Activated T-cell treated with anti-CD3 and anti-CD28 coated beads, Interleukin-2, amount 50 U/mL, for 24 hours (primary cell): ENCODE measurements at places on chromosomes 12 and 14.

DNA sequence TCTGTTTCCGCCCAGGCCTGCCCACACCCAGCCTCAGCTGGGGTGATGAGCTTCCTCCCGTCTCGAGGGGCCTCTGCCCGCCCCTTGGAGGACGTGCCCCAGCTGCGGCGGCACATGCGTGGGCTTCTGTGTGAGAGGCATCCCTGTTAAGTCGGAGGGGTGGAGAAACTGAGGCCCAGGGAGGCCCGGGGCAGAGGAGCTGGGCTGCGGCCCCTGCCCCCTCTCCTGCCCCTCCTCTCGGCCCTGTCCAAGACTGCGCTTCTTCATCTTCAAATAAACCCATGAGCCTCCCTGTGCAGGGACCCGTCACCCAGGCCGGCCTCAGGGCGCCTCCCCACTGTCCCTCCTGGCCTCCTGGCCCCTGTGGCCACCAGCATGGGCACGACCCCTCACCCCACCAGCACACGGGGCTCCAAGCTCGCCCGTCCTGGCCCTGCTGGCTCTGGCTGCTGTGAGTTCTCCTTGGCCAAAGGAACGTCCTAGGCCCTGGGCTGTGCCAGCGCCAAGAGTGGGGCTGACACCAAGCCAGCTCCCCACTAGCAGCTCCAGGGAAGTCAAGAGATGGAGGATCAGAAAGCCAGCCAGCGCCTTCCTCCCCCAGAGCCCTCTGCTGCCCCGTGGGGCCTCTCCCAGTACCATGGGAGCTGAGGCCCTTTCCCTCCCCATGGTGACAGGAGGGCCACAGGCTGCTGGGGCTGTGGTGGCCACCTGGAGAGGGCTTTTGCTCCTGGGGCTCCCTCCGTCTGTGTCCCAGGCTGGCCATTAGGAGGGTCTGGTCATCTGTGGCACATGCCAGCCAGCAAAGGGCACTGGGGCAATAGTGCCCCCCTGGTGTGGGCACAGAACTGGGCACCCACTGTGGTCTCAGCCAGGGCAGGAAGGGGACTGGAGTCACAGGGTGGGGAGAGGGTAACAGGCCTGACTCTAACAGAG, 180.4 kb downstream of the KIF26A start:
- H3K27ac ChIP-seq: no peak overlapping the region
- H3K36me3 ChIP-seq: no peaks in the 10 kb centered on the region
- peaks cover 1% of the 10 kb centered on the region for H3K4me1 ChIP-seq
- H3K4me3 ChIP-seq: no peak overlapping the region
- DNase-seq: peak; percentile 18

- peaks cover 93% of the 10 kb centered on the region for H3K4me1 ChIP-seq
- H3K36me3 ChIP-seq: peaks cover 2% of the 10 kb centered on the region
- H3K27me3 ChIP-seq: no peaks in the 10 kb centered on the region
These were observed 6.5 kb downstream of the CTDSP2 start for GRCh38 chr12:57839996-57840395.

DNA sequence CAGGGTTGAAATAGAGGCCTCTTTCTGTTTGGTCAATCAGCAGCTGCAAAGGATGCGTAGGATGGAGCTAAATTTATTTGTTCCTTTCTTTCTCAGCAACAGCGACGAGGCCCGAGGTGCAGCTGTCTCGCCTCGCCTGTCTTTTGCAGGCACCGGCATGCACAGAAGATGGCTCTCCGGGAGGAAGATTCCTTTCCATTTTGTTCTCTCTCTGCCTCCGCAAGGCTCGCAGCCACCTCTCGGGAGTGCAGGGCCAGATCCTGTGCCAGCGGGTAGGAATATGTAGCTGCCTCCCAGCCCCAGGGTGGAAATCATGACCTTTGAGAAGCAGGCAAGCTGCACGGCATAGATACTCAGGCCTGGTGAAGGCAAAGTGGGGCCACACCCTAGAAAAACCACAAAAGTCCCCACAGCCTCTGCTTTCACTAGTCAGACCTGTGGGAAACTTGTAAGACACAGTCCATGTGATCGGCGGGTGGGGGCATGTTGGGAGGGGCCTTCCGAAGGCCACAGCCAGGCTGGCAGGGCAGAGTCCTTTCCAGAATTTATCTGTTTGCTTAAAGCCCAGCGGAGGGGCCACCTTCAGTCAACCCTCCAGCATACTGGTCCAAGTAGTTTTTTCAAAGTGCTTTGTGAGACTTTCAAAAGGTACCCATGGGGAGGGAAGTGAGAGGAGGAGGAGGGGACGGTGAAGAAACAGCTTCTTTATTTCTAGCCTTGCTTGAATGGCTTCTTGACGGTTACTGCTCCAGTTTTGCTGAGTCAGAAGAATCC, at the start of gene MAP1LC3B2:
Gene MAP1LC3B2, plus strand, starts transcription at position 220 of the 774 bp plus-strand sequence. CDS start 16,562 bp downstream, outside the sequence.
- H3K27ac ChIP-seq: peak within 1 kb of the TSS; percentile 94
- H3K4me3 ChIP-seq: peak within 1 kb of the TSS; percentile 73
- H3K4me1 ChIP-seq: peaks cover 42% of the 10 kb centered on the region
- peaks cover 1% of the 10 kb centered on the region for H3K36me3 ChIP-seq
- peak; percentile 74 for DNase-seq

GRCh38 chr12:3084742-3085141, 7.6 kb downstream of the TSPAN9 start:
- no peak overlapping the region for H3K27ac ChIP-seq
- H3K36me3 ChIP-seq: no peaks in the 10 kb centered on the region

- DNase-seq: no peak
- H3K27me3 ChIP-seq: peaks cover 18% of the 10 kb centered on the region
- no peak overlapping the region for H3K27ac ChIP-seq
- H3K36me3 ChIP-seq: no peaks in the 10 kb centered on the region
- H3K4me1 ChIP-seq: peaks cover 2% of the 10 kb centered on the region
These were observed 108.3 kb downstream of the NUAK1 start for GRCh38 chr12:106030210-106031071.

GRCh38 chr14:62179367-62180018, 417.3 kb downstream of the SNAPC1 start:
- H3K27me3 ChIP-seq: peaks cover 25% of the 10 kb centered on the region
- H3K4me1 ChIP-seq: no peaks in the 10 kb centered on the region
- no peak overlapping the region for H3K4me3 ChIP-seq
- no peaks in the 10 kb centered on the region for H3K36me3 ChIP-seq

GRCh38 chr12:25883026-25883916, 75.2 kb upstream of the RASSF8 start:
- no peak overlapping the region for H3K4me3 ChIP-seq
- H3K27me3 ChIP-seq: no peaks in the 10 kb centered on the region
- DNase-seq: no peak
- no peaks in the 10 kb centered on the region for H3K4me1 ChIP-seq

DNA sequence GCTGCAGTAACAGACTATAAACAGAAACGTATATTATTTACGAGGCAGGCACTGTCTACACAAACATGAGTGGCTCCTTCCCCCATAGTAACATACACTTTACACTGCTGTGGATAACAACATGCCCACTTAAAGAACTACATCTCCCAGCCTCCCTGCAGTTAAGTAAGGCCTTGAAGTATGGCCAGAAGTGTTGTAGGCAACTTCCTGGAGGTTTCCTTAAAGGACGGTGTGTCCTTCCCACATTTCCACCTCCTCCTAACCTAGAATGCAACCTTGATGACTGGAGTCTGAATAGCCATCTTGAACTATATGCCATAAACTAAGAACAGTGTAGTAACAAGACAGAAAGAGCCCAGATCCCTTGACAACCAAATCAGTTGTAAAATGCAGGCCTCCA, 20.3 kb downstream of the MED13L start:
- no peak for DNase-seq
- H3K4me3 ChIP-seq: no peak overlapping the region
